ENCODE measurements at places on chromosomes 11 and 22.

GRCh38 chr22:22903355-22903777, 15.8 kb downstream of the IGLL5 start:
- no peak for DNase-seq

DNA sequence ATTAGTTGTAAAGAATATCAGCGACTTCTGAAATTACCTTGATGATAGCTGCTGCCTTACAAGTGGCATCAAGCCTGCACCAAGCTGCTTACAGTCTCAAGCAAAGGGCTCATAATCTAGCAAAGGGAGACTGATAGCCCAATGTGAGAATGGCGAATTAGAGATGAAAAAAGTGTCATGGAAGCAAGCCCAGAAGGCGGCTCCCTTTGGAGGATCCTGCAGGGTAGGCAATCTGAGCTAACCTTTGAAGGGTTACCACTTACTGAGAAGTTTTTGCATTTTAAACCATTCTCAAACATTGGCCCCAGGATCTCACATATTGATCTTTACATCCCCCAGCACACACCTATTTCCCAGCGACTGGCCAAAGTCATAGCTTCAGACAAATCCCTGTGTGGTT, 18.5 kb downstream of the GAB2 start:
- DNase-seq: no peak

- no peak for DNase-seq
These were observed 80.0 kb downstream of the ZNRF3 start for GRCh38 chr22:28963362-28963761.

DNA sequence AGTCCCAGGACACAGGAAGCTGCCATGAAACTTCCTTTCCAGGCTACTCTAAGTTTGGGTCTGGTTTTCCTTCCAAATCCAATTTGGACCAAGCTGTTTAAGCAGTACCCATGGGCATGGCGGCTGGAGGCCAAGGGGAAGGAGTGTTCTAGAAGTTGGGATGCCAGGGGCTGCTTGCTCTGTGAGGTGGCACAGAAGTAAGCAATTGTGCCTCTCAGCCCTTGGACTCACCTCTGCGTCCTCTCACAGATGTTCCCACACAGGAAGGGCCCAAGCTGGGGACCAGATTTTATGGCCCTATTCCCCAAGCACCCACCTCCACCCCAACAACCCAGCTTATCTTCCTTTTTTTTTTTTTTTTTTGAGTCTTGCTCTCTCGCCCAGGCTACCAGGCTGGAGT, 3.5 kb upstream of the DGAT2 start:
- DNase-seq: no peak

- no peak for DNase-seq
These were observed 6.6 kb downstream of the OR51F1 start for GRCh38 chr11:4763096-4763495.

GRCh38 chr11:6443269-6444003, 2.6 kb upstream of the HPX start:
- peak; percentile 37 for DNase-seq

GRCh38 chr11:73095613-73096012, 46.5 kb downstream of the FCHSD2 start:
- no peak for DNase-seq

DNA sequence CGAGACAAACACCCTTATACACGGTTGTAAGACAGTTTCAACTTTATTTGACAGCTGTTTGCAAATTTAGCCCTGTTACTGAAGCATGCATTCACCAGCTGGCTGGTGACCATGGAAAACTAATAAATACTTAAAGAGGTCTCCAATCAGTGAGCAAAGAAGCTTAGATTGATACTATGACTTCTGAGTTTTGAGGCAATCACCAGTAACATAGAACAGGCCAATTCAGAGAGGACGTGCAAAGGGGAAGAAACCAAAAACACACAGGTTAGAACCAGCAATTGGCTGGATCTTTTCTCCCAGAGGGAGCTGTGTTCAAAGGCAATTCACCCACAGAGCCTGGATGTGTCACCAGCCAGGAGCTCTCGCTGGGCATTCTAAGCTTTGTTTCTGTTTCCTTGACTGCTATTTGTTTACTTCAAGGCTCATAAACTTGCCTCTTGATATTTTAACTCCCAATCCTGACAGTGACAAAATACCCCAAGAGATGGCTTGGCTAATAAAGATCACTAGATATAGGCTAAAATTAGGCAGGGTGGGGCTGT, 113.6 kb upstream of the MTMR2 start:
- no peak for DNase-seq

DNA sequence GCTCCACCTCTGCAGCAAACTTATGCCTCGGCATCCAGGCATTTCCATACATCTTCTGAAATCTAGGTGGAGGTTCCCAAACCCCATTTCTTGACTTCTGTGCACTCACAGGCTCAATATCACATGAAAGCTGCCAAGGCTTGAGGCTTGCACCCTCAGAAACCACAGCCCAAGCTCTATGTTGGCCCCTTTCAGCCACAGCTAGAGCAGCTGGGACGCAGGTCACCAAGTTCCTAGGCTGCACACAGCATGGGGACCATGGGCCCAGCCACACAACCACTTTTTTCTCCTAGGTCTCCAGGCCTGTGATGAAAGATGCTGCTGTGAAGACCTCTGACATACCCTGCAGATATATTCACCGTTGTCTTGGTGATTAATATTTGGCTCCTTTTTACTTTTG, 24.7 kb upstream of the MTMR2 start:
- no peak for DNase-seq

GRCh38 chr22:33362702-33363101, 304.5 kb upstream of the SYN3 start:
- no peak for DNase-seq

All from CD4-positive, CD25-positive, alpha-beta regulatory T cell (primary cell).